WTC11 (cell line): ENCODE measurements at places on chromosomes 6 and 20. TPM values are rescaled to one million over a fixed set of nuclear protein-coding genes. Genes with fewer than 3 reads are reported as not detected.

- DNase-seq = no peak
Observed at GRCh38 chr6:154637392-154637791, 95.8 kb upstream of the SCAF8 start.

GRCh38 chr6:107679457-107679856 is 144.7 kb downstream of the SCML4 start:
- peak; percentile 59 for DNase-seq

- no peak for DNase-seq
Observed at GRCh38 chr6:151536188-151536479, 42.3 kb downstream of the CCDC170 start.

DNA sequence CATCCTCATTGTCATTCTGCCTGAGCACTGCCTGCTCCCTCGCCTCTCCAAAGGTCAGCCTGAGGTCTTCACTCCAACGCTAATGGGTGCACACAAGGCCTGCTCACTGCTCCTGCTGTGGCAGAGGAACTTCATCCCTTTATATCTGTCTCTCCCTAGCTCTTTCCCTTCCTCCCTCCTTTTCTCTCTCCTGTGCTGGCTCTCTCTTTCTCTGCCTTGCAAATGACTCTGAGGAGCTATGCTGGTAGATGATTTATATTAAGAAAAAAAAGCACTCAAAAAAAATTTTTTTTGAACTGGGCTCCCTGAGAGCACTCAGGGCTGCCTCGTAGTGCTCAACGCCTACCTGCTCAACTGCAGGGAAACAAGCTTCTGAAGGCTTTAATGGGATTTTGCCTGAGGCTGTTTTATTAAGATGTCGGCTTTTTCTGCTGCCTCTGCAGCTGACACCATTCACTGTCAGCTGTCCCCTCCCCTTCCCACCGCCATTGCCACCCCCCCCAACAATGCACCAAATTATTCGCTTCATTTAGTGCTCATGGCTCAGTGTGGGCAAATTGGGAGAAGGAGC is 137.7 kb upstream of the DEFB112 start:
- no peak for DNase-seq

Gene CALHM4
- total RNA-seq = not detected in 3 replicates

DNA sequence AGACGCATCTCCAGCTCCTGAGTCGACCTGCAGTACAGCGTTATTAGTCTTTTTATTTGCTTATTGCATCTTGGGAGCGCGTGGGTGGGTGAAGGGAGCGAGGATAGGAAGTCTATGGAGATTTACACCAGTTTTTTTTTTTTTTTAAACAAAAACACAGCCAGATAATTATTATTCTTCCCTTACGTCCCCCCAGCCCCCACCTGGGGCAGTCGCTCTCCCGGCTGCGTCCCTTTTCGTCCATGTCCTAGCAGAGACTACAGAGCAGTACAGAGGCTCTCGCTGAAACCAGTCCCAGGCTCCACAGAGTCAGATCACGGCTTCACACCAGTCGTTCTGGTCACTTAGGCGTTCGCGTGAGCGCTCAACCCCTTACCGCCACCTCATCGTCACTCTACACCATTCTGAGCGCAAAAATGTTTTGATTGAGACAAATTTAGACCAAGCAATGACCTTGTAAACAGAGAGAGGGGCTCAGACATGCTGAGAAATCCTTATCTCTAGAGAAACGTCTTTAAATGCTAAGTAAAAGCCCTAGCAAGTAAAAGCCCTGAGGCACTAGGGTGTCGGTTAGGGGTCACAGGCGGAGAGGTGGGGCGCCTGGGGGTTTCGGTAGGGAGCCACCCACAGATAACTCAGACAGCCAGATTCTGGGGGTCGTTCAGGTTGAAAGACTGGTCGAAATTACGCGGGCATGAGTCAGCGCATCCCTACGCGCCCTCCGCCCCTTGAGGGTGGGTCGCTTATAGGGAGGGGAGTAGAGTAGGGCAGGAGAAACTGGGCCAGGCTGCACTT is 975 bp upstream of the PPT2 start:
- DNase-seq = peak; percentile 58

DNA sequence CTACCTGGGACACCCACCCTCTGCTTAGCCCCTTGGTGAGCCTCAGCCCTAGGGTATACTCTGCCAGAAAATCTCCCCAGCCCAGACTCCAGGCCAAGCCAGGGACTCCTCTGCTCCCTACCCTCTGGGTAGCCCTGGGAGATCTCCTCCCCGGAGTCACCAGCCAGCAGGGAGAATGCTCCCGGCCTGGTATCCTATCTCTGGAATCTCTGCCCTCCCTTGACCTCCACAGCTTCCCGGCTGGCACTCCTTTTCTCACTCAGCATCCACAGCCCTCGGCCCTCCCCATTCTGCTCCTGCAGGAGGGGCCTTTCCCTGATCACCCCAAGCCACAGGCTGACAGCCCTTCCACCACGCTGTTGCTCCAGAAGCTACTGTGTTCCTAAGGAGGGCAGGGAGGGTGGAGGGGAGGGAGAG is 22.6 kb downstream of the NOL4L start:
- peak; percentile 51 for DNase-seq

GRCh38 chr6:129342243-129342642 is 367.7 kb downstream of the ARHGAP18 start:
- DNase-seq = no peak

DNA sequence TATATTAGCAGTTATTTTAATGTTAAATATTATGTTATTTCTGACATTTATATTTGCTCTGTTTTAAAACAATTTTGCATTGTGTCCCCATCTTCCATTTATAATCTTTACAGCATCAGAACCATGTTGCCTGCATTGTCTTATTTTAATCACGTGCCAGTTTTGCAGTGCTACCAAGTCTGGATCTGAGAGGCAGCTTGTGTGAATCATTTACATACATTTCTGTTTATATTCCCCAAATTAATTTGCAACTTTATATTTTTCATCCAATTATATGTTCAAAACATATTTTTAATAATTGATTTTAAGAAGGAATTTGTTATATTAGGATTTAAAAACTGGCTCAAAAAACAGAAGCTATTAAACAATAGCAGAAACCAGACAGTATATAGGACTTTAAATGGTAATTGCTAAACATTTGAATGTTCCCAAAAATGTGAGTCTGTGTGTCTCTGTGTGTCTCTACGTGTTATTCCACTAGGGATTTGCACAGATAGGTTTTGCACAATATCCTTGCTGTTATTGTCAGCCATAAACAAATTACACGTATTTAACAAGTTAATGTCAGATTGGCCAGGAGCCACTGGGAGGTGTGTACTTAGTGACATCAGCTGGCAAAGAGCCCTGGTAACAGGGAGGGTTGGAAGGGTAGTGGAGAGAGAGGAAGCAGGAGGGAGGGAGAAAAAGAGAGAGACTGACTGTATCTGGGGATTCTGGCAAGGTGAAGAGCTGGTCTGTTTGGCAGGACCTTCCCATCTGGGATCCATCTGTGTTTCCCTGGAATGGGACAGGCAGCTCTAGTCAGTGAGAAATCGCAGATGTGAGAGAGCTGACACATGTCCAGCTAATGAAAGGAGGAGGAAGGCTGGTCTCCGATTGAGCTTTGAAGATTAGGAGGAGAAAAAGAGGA is 72.1 kb downstream of the CBFA2T2 start:
- DNase-seq = no peak

DNA sequence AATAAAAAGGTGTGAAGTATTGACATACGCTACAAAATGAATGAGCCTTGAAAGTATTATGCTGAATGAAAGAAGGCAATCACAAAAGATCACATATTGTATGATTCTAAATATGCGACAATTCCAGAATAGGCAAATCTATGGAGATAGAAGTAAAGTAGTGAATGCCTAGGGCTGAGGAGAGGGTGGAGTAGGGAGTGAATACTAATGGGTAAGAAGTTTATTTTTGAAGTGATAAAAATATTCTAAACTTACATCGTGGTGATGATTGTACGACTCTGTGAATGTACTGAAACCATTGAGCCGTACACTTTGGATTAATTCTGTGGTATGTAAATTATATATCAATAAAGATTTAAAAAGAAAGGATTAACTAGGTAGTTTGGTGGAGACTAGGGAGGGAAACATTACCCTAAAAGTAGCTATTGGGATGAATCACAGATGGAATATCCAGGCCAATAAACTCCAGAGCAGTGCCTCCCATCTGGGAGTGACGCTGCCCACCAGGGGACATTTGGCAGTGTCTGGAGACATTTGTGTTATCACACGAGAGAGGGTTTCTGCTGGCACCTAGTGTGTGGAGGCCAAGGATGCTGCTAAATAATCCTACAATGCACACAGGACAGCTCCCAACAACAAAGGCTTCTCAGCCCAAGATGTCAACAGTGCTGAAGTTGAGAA is 214.2 kb upstream of the PCSK2 start:
- no peak for DNase-seq

Gene WFDC10B
- total RNA-seq = 0.42 to 0.62 TPM (median 0.53 TPM) in 3 replicates

DNA sequence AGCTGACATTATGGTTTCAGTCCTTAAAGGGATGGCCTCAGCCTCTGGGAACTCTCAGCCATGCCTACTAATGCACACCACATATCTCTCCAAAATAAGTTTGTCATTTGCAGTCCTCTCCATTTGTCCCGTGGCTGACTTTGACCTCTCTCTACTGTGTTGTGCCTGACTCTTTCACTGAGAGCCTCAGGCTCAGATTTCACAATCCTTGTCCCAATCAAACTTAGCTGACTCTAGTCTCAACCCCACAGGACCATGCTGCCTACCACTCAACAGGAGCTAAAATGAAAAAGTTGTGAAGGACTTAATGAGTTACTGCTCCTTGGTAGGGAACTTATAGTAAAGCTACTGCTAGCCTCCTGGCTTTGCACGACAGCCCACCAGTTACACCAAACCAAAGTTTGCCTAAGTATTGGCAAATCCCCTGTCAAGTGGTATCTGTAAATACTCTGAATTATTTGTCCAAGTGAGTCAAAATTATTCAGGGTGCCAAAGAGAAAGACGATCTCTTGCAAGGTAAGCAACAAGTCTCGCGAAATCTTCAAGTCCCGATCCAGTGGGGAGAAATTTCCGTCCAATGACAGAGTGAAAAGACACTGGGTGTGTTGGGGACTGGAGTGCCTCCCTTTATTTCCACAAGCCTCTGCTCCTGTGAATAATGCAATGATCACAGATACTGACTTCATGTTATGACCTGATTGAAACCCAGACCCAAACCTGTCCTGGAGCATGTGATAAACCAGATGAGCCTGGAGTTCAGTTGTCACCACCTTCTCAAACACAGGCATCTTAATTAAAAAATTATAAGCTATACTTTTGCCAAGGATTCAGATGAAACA is 124.4 kb upstream of the FOXQ1 start:
- DNase-seq = no peak

- DNase-seq = no peak
Observed at GRCh38 chr20:6866741-6867140, 99.3 kb downstream of the BMP2 start.

Gene BPIFA1
- total RNA-seq = not detected in 3 replicates
